ENCODE measurements at places on chromosomes 2 and 18.

- no peak for DNase-seq
Measured at GRCh38 chr2:157315901-157316300, 9.7 kb downstream of the ERMN start.

GRCh38 chr2:33168922-33169321 is 222.2 kb downstream of the LTBP1 start:
- DNase-seq: no peak

DNA sequence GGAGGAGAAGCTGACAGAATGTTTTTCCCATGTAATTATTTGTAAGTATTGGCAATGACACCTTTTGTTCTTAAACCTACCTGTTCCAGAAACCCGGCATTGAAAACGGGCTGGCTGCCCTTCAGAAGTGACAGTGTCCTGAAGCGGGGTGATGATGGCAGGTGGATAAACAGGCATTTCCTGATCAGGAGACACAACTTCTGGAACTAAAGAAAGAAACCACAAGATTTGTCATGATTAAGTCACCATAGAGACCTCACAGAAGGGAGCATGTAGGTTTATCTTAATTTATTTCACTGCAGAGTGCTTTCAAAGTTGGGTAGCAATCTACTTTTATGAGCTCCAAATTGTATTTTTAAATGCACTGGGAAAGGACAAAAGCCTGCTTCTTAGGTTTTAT is 43.1 kb downstream of the TTN start:
- no peak for DNase-seq

GRCh38 chr2:111994042-111994441 is 61.0 kb upstream of the TMEM87B start:
- no peak for DNase-seq

- DNase-seq: peak; percentile 10
Measured at GRCh38 chr2:112483042-112483473, 1.1 kb downstream of the TTL start.

DNA sequence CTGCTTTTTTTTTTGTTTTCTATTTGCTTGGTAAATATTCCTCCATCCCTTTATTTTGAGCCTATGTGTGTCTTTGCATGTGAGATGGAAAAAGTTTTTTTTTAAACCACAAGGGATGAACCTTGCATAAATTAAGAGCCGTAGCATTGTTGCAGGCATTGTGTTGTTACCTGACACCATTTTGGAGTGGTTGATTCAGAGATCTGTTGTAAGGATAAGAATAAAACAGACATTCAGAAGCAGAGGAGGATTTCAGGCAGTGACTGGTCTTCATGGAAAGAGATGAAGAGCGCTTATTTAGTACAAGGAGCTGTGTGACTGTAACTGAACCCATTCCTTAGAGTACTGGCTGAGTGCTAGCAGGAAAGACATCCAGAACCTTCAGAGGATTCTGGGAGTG is 101.2 kb downstream of the LTBP1 start:
- DNase-seq: no peak

DNA sequence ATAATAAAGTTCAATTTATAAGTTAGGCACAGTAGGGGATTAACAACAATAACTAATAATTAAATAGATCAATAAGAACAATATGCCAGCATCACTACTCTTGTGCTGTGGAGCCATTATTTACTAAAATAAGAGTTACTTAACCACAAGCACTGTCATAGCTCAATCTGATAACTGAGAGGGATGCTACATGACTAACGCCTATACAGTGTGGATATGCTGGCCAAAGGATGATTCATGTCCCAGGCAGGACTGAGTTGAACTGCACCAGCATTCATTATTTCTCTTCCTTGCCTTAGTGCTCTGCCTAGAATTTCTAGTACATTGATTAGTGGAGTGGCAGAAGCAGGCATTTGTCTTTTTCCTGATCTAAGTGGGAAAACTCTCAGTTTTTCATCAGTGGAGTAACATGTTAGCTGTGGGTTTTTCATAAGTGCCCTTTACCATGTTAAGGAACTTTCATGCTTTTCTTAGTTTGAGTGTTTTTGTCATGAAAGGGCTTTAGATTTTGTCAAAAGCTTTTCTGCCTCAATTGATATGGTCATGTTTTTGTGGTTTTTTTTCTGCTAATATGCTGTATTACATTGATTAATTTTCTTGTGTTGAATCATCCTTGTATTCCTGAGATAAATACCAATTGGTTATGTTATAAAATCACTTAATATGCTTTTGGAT is 21.7 kb downstream of the KIAA1328 start:
- no peak for DNase-seq

DNA sequence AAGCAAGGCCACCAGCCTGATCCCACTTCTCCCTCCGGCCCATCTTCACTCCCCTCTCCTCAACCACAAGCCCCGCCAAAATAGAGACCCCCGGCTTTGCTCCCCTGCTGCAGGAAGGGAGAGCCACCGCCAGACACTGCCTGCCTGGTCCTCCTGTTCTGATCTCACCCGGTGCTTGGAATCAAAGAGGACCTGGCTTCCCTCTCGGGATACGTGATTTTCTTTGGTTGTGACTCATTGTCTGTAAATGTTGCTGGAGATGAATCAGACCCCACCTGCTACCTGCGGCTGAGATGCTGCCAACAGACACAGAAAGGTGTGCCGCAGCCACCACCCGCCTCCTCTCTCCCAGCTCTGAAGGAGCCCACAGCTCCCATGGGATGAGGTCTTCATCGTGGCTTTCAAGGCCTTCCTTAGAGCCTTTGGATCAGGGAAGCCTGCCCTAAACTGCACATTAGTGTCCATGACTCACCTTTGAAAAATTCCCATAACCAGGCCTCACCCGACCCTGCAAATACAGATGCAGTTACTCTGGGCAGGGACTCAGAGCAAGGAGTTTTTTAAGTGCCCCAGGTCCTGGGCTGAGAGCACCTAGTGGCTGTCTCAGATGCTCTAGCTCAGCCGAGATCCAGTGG is 79.4 kb upstream of the ZNF532 start:
- no peak for DNase-seq

DNA sequence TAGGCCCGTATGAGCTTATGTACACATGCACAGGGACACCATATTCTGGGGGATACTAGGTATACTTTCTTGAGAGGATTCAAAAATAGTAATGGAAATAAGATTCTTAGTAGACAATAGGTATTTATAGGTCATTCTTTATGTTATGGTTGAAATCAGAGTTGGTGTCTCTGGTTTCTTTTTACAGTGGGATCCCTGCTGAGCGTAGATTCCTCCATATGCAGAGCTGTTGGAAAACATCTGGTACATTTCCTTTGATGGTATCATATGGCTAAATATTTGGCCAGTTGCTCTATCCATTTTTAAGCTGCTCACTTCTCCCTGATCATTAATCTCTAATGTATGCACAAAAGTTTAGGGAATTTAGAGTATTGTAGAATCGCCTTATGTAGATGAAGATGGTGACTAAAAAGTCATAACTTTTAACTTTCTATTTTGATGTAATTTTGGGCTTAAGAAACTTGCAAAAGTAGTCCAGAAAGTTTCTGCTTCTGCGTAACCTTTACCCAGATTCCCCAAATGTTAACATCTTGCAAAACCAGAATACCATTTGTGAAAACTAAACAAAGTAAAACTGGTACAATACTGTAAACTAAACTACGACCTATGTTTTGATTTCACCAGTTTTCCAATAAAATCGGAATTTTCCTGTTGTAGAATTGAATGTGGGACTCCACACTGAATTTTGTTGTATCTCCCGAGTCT is 5.4 kb downstream of the ARHGAP28 start:
- no peak for DNase-seq
